ENCODE measurements at places on chromosomes 7 and 10. TPM values are rescaled to one million over a fixed set of nuclear protein-coding genes. Genes with fewer than 3 reads are reported as not detected.

Gene ITPRID1
- 0.43 TPM for total RNA-seq

DNA sequence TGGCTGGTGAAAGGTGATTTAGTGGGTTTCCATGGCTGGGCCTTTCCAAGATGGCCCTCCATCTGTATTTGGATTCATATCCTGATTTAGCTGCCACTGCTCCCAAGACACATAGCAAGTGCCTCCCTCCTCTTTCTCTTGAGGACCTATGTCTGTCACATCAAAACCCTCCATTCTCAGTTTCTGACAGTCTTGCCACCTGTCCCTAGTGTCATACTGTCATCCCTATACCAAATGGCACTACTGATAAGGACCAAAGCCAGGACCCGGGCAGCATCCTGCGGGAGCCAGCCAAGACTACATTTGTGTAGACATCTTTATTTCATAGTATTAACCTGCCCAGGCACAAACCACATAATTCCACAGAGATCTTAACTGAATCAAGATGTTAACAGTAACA, 34.8 kb downstream of the PNLIPRP2 start:
- DNase-seq = no peak

DNA sequence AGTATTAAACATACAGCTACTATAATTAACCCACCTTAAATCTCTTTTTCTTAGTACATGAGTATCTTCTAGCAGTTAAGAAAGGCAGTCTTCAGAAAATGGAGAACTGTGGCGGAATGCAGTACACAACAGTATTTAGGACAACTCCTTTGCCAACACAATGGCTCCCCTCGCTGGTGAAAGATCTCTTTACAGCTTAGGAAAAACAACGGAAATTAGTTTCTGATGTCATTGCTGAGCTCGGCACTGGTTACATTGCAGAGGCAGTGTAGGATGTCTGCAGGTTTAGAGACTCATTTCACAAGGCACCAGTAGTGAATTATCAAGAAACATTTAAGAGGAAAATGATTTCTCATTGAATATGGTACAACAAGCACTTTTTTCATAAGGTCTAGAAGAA, 43.4 kb downstream of the GLRX3 start:
- DNase-seq = no peak

DNA sequence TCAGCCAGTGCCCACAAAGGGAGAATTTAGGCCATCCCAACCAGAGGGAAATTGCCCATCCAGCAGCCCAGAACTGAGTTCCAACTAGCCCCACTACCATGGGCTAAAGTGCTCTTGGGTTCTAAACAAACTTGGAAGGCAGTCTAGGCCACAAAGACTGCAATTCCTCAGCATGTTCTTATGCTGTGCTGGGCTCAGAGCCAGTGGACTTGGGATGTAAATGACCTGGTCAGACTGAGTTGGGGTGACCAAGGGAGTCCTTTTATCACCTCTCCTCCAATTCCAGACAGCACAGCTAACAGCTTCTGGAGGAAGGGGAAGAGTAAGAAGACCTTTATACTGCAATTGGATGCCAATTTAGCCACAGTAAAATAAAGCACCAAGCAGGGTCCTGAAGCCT, 607.2 kb upstream of the KCND2 start:
- DNase-seq = no peak

DNA sequence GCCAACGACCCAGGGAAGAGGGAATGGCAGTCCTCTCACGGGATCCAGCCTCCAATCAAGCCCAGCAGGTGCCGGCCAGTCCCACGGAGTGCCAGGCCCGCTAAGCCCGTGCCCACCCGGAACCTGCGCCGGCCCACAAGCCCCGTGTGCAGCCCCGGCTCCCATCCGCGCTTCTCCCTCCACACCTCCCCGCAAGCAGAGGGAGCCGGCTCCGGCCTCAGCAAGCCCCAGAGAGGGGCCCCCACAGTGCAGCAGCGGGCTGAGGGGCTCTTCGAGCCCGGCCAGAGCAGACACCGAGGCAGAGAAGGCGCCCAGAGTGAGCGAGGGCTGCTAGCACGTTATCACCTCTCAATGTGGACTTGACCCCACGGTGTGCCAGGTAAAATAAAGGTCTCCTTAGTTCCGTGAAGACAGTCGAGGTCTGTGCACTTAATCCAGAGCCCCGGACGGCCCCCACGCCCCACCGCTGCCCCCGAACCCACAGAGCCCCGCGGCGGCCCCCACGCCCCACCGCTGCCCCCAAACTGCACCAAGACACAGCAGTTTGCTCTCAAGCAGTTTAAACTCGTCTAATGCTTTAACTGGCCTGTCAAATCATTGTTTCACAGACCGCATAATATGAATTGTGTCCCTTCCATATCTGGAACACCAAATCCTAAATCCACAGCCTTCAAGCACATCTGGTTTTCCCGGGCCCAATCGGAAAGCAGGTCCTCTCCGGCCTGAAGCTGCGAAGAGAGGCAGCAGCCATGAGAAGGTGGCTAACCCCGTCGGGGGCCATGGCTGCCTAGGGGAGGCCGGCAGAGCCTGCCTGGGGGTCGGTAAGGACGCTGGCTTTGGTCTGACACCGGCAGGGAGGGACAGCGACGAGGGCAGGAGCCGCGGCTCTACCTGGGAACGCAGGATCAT, 307.8 kb downstream of the PTPRN2 start:
- no peak for DNase-seq

GRCh38 chr10:98246911-98247805, 20.8 kb downstream of the LOXL4 start:
- DNase-seq = peak; percentile 6

DNA sequence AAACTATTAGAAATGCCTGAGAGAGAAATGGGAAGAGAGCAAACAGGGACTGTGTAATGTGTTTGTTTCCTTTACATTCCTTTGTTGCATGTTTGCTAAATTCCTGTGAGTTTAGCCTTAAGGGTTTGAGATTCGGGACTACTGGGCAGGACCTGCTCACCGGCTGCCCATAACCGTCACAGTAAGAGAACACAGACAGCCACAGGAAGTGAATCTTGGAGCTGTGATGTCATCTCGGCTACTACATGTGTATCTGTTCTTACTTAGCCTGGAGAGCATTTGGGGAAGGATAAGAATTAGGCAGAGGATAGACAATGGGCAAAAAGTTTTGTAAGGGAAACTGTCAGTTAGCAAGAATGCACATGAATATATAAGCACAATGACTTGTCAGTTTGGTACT, 485.1 kb upstream of the KLF6 start:
- no peak for DNase-seq

Gene DBNL
- total RNA-seq = 147 TPM

Gene IDI2
- not detected for total RNA-seq

DNA sequence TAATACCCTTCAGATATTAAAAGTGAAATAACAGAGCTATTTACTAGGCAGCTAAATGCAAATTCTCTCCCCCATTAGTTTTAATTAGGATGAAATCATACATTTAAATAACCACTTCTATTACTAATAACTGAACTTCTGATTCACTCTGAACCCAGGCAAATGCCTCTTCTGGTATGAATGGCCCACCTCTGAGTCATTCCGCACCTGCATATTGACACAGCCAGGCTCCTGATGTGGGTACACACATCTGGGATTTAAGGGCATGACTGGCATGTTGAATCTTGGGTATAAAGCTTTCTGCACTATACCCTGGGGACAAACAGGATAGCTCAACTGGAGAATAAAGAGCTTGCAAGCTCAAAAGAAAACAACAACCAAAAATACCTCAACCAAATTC, 140.9 kb downstream of the AUTS2 start:
- no peak for DNase-seq

DNA sequence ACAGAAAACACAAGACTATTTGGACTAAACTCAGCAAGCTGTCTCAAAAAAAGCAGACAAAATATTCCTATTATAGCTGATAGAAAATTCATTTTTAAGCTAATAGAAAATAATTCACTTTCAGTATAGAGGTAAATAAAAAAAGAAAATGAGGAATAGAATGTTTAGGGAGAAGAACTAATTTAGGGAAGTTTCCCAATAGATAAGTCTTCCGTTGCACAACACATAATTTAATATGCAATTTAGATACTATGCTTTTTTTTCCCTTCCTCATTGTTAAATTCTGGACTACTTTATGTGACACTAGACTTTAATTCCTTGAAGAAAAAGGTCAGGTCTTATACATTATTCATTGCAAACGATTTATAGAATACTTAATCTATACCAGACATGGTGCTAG, 10.3 kb downstream of the PNPLA8 start:
- no peak for DNase-seq

DNA sequence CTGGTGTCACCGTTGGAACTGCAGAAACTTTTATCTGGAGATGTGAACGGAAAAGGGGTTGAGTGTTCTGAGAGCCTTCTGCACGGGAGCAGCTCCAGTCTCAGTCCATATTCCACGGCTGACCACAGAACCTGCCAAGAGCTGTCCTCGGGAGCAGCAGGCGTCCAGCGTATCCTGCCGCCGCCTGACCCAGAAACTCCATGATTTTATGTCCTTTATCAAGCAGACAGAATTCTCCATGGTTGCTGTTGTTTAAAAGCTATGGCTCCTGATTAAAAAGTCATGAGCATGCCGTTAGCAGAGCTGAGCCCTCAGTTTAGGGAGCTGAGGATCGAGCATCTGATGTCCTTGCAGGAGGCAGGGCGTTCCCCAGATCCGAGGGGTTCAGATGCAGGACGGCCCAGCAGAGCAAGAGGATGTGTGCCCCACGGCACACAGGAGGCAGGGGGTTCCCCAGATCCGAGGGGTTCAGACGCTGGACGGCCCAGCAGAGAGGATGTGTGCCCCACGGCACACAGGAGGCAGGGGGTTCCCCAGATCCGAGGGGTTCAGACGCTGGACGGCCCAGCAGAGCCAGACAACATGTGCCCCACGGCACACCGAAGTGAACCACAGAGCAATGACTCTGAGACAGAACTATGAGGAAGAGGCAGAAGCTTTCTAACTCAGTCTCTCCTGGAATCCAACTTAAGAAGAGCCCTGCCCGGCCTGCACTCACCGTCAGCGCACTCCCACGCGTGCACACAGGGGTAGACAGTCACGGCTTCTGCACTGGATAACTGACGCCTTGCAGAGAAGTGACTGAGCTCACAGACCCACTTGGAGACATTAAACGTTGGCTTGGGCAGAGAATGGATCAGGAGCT, 96.4 kb downstream of the WDR37 start:
- no peak for DNase-seq

- DNase-seq = no peak
Observed at GRCh38 chr10:46225597-46225996, 61.2 kb upstream of the ANTXRL start.

DNA sequence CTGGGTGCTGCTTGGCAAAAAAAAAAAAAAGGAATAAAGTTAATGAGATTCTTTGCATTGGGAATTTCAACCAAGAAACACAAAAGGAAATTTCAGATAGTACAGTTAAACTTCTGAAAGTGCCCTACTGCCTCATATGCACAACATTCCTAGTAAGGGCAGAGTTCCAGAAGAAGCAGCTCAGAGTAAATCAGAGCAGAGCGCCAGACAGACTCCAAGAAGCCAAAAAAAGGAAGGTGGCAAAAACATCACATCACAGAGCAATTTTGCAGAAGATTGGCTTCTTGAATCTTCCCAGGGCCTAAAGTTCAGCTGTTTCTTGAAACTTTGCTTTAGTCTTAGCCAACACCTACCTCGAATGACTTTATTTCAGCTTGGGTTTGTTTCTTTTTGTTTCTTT, 544.1 kb downstream of the XPNPEP1 start:
- DNase-seq = no peak

DNA sequence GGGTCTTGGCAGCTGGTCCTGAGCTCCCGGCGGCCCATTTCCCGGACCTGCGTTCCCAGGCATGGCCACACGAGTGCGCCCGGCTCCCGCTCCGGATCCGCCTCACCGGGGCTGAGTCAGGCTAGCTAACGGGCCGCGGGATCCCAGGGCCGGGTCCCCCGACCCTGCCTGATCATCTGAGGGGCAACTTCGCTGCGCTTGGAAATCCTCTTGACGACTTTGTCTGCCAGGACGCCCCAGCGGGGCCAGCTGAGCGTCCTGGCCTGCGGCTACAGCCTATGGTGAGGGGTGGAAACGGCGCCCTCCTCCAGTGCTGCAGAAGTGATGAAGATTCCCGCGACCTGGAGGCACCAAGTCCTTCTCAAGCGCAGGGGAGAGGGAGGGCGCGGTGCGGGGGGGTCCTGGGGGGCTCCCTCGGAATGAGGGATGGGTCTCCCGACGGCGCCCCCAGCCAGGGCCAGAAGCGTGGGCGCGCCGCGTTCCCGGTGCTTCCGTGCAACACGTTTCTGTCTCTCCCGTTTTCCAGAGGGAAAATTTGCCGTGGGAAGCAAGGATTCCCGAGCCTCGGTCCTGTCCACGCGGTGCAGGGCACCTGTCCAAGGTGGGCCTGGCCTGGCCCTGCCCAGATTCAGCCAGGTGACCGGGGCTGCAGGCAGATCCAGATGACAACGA, 212.4 kb downstream of the CCSER2 start:
- DNase-seq = peak; percentile 49

GRCh38 chr10:48697821-48698764, 13.4 kb downstream of the WDFY4 start:
- DNase-seq = no peak

Gene TFR2
- total RNA-seq = 13.8 TPM

DNA sequence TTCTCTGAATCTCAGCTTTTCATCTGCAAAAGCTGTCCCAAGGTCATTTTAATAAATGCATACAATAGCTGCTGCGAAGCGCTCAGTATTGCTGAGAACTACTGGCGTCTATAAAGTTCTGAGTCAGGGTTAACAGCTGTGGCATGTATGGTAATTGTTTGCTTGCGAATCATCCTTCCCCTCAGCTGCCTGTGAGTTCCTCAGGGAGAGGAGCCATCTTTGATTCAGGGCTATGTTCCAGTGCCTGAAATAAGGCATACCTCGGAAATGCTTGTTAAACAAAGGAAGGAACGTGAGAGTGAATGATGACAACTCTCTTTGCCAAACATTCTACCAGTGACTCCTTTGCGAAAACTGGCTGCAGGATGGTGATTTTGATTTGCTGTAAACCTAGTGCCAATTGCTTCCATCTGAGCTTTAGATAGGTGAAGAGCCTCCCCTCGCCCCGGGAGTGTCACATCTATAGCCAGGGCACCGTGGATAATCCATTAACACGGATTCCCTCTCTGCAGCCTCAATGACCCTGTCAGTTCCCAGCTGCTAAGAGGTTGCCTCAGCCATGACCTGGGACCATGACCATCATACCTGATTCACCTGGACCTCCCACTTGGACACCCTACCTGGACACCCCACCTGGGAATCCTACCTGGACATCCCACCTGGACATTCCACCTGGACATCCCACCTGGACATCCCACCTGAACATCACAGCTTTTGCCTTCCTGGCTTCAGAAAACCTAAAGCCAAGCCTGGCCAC, 39.6 kb downstream of the GPRIN2 start:
- peak; percentile 10 for DNase-seq

- DNase-seq = peak; percentile 34
Observed at GRCh38 chr10:89837165-89838043, 136.0 kb downstream of the KIF20B start.

DNA sequence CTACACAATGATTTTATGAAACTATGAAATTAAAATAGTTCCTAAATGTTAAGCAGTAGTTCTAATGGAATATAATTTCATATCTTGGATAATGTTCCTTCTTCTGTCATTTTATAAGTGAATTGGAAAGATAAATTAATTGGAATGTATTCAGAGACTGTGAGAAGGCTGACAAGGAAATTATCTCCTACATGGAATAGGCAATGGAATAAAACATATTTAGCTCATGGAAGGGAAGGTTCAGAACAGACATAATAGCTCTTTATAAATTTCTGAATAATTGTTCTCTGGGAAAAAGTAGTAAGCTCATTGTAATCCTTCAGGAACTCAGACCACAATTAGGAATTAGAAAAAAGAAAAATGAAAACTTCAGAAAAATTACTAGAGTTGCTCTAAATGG, 1172.3 kb upstream of the SORCS1 start:
- DNase-seq = no peak

All from mucosa of gallbladder (tissue), 1 donor.